ENCODE measurements at places on chromosomes 4 and X. TPM values are rescaled to one million over a fixed set of nuclear protein-coding genes. Genes with fewer than 3 reads are reported as not detected.

GRCh38 chrX:35380808-35381700, 417.1 kb upstream of the MAGEB16 start:
- no peak for DNase-seq

DNA sequence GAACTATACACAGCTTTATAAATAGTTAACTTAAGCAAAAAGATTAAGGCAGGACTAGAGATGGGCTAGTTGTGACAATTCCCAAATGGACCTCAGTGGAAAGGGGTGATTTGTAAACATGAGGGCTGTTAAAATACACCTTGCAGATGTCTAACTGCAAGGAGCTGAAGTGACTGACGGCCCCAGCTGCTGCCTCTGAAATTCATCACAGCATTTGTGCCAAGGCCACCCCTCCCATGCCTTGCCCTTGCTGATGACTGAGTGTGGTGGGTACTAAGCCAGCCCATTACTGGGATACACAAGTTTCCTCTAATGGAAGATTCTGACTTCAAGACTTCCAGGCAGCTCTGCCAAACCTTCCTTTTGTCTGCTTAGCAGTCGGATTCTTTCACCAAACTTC, 23.7 kb upstream of the EGFL6 start:
- no peak for DNase-seq

- peak; percentile 94 for DNase-seq
These were observed 2.5 kb downstream of the CPEB2 start for GRCh38 chr4:15004739-15005301.

DNA sequence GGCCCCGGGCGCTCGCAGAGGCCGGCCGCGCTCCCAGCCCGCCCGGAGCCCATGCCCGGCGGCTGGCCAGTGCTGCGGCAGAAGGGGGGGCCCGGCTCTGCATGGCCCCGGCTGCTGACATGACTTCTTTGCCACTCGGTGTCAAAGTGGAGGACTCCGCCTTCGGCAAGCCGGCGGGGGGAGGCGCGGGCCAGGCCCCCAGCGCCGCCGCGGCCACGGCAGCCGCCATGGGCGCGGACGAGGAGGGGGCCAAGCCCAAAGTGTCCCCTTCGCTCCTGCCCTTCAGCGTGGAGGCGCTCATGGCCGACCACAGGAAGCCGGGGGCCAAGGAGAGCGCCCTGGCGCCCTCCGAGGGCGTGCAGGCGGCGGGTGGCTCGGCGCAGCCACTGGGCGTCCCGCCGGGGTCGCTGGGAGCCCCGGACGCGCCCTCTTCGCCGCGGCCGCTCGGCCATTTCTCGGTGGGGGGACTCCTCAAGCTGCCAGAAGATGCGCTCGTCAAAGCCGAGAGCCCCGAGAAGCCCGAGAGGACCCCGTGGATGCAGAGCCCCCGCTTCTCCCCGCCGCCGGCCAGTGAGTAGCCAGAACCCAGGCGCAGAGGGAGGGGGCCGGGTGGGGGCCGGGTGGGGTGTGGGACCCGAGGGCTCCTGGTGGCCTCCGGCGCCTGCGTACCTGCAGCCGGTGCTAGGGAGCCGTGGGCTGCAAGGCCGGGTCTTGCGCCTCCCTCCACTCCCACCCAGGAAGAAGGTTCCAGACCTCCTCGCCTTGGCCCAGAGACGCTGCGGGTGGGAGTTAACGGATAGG, 534 bp downstream of the MSX1 start:
- DNase-seq, result no peak

- DNase-seq, result no peak
These were observed 129.6 kb upstream of the INTU start for GRCh38 chr4:127503111-127503510.

DNA sequence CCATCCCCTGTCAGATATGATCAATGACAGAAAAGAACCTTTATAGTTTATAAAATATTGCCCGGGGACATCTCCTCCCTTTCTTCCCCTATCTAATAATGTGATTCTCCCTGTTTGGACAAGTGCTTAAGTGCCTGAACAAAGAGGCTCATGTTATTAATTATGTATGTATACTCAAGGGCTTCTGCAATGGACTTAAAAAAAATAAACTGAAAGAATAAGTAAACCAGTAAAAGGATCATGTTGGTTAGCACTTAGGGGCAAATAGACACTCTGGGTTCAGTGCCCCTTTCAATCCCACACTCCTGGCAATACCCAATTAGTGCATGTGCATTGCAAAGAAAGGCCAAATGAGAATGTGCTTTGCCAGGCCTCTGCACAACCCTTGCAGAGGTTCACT, 30.7 kb upstream of the RPS6KA6 start:
- no peak for DNase-seq

DNA sequence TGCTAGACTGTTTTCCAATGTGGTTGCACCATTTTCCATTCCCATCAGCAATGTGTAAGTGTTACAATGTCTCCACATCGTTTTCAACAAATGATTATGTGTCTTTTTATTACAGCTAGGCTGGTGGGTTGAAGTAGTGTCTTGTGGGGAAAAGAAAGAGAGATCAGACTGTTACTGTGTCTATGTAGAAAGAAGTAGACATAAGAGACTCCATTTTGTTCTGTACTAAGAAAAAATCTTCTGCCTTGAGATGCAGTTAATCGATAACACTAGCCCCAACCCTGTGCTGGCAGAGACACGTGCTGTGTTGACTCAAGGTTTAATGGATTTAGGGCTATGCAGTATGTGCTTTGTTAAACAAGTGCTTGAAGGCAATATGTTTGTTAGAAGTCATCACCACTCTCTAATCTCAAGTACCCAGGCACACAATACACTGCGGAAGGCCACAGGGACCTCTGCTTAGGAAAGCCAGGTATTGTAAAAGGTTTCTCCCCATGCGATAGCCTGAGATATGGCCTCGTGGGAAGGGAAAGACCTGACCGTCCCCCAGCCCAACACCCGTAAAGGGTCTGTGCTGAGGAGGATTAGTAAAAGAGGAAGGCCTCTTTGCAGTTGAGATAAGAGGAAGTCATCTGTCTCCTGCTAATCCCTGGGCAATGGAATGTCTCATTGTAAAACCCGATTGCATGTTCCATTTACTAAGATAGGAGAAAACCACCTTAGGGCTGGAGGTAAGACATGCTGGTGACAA, 23.0 kb upstream of the UGT2B15 start:
- DNase-seq, result no peak

GRCh38 chr4:31474221-31474620, 754.1 kb downstream of the PCDH7 start:
- DNase-seq, result no peak

DNA sequence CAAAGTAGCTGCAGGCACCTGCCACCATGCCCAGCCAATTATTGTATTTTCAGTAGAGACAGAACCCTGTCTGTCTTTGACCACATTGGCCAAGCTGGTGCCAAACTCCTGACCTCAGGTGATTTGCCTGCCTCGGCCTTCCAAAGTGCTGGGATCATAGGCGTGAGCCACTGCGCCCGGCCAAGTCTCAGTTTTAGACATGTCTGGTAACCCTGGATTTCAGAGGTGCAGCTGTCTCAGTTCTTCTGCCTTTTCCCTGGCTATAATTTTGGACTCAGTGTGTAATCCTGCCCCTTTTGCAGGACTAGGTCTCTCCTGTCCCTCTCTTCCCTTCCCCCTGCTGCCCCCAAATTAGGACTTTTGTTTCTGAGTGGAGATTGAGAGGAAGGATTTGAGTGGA, 46.6 kb downstream of the FAM193A start:
- no peak for DNase-seq

Gene GAGE12F
- total RNA-seq, result not detected

Gene SULT1E1
- total RNA-seq, result not detected

- DNase-seq, result peak; percentile 14
These were observed 20.6 kb downstream of the MED28 start for GRCh38 chr4:17635056-17635455.

- DNase-seq, result no peak
These were observed 172.9 kb downstream of the PRDM5 start for GRCh38 chr4:120749445-120750151.

DNA sequence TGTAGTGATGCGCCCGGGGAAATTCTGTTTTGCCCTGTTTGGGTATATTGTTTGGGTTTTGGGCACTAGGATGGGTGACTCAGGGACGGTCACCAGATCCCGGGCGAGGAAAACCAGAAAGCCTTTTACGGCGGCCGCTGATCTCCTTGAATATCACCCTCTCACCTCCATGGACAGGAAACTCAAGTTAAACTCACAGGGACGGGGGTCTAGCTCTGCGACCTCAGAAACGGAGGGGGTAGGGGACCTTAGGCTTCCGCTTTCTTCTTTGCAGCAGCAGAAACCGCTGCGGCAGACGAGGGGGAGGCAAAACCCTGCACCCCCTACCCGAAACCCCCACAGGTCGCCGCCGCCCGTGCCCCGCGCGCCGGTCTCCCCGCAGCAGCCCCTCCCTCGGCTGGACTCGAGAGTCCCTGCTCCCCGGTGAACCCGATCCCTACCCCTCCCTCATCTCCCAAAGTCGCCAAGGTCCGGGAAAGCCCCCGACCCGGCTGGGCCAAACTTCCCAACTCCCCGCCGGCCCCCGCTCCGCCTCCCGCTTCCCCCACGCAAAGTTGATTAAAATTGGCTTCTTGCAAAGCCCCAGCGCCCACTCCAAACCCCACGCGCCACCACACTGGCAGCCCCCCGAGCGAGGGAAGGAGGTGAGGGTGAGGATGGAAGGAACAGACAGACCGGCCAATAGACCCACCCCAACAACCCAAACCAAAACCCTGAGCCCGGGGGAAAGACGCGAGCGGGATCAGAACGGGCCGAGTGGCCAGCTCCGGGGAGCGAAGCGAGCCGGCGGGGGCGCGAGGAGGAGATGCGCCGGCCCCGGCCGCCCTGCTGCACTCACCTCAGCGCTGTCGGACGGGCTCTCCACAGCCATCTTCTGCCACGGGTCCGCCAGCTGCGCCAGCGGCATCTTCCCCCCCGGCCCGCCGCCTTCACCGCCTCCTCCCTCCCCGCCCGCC, 705 bp downstream of the RPS6KA3 start:
- peak; percentile 75 for DNase-seq

- no peak for DNase-seq
These were observed 252.7 kb downstream of the CENPC start for GRCh38 chr4:67292636-67293035.

Gene SOX3
- not detected for total RNA-seq

- DNase-seq, result no peak
These were observed 759.3 kb downstream of the FSTL5 start for GRCh38 chr4:161404346-161405110.

Gene SCD5
- total RNA-seq, result 2.1 TPM

Gene CACNA1F
- total RNA-seq, result 0.08 TPM

Gene GPR34
- 2.0 TPM for total RNA-seq

- peak; percentile 78 for DNase-seq
These were observed 875 bp downstream of the LAP3 start for GRCh38 chr4:17577665-17578481.

Gene UCP1
- not detected for total RNA-seq
